Activated naive CD4-positive, alpha-beta T cell treated with anti-CD3 and anti-CD28 coated beads for 36 hours (primary cell): ENCODE measurements at places on chromosomes 1 and 21.

GRCh38 chr1:61486783-61487536 is 238.0 kb downstream of the TM2D1 start:
- DNase-seq: no peak

GRCh38 chr1:36656271-36656670 is 173.6 kb upstream of the CSF3R start:
- no peak for DNase-seq

DNA sequence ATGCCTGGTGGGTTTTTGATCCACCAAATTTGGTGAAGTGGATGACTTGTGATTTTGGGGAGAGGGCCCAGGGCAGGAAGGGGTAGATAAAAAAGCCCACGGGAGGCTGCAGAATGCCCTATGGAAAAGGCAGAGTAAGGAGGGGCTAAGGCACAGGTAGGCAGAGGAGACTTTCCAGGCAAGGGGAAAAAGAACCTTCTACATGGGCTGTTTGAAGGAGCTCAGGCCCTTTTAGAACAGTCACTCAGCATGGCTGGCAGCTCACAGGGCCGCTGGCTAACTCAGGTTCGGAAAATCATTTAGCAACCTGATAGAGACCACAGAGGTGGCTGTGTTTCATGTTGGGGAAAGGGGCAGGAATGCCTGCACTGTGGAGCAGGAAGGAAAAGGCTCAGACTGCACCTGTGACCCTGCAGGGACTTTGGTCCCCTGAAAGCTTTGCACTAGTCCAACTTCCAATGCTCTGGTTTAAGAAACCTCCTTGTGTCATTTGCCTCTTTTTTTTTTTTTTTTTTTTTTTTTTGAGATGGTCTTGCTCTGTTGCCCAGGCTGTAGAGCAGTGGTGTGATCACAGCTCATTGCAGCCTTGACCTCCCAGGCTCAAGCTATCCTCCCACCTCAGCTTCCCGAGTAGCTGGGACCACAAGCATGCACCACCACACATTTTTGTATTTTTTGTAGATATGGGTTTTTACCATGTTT is 58.5 kb upstream of the ENAH start:
- DNase-seq: no peak

DNA sequence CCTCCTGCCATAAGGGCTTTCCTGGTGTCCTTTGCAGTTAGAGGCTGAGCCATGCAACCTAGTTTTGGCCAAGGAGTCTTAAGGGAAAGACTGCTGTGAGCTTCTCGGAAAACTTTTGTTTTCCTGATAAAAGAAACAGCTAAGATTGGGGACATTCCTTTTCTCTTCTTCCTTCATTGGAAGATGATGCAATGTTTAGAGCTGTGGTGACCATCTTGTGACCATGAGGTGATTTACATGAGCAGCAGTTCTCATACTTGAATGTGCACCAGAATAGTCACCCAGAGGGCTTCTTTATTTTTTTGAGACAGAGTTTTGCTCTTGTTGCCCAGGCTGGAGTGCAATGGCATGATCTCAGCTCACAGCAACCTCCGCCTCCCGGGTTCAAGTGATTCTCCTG is 20.4 kb upstream of the SMAP2 start:
- no peak for DNase-seq

- DNase-seq: no peak
These were observed 337.7 kb downstream of the SIPA1L2 start for GRCh38 chr1:232292239-232292638.
